ENCODE measurements at places on chromosomes 13 and 19. TPM values are rescaled to one million over a fixed set of nuclear protein-coding genes. Genes with fewer than 3 reads are reported as not detected.

Gene ZNF823
- 2.8 TPM for total RNA-seq

Gene NEK5
- total RNA-seq, result not detected

DNA sequence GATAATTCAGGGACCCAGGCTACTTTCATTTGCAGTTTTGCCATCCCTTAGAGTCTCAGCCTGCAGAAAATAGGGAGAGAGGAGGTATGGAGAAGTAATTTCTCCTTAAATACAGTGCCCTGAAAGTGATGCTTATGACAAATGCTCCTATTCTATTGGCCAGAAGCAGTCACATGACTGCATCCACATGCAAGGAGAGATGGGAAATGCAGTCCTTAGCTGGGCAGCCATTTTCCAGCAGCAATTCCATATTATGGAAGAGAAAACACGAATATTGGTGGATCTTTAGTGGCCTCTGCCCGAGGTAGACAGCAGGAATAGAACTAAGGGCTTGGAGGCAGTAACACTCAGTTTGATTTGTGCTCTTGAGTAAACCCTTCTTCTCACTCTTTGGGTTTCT is 39.4 kb downstream of the VAV1 start:
- DNase-seq, result no peak
- no peak overlapping the region for H3K27ac ChIP-seq
- no peaks in the 10 kb centered on the region for H3K36me3 ChIP-seq
- H3K4me3 ChIP-seq, result no peak overlapping the region
- peaks cover 23% of the 10 kb centered on the region for H3K4me1 ChIP-seq
- no peaks in the 10 kb centered on the region for H3K27me3 ChIP-seq

Gene B3GNT3
- total RNA-seq, result not detected

- H3K36me3 ChIP-seq, result no peaks in the 10 kb centered on the region
- DNase-seq, result no peak
- no peak overlapping the region for H3K27ac ChIP-seq
- H3K4me1 ChIP-seq, result no peaks in the 10 kb centered on the region
- H3K4me3 ChIP-seq, result no peak overlapping the region
Observed at GRCh38 chr13:25468325-25469168, 96.8 kb downstream of the ATP8A2 start.

GRCh38 chr13:46345398-46345797 is 41.7 kb downstream of the RUBCNL start:
- H3K27ac ChIP-seq, result no peak overlapping the region
- no peak overlapping the region for H3K4me3 ChIP-seq
- no peak for DNase-seq
- no peaks in the 10 kb centered on the region for H3K36me3 ChIP-seq
- peaks cover 18% of the 10 kb centered on the region for H3K4me1 ChIP-seq
- no peaks in the 10 kb centered on the region for H3K27me3 ChIP-seq

DNA sequence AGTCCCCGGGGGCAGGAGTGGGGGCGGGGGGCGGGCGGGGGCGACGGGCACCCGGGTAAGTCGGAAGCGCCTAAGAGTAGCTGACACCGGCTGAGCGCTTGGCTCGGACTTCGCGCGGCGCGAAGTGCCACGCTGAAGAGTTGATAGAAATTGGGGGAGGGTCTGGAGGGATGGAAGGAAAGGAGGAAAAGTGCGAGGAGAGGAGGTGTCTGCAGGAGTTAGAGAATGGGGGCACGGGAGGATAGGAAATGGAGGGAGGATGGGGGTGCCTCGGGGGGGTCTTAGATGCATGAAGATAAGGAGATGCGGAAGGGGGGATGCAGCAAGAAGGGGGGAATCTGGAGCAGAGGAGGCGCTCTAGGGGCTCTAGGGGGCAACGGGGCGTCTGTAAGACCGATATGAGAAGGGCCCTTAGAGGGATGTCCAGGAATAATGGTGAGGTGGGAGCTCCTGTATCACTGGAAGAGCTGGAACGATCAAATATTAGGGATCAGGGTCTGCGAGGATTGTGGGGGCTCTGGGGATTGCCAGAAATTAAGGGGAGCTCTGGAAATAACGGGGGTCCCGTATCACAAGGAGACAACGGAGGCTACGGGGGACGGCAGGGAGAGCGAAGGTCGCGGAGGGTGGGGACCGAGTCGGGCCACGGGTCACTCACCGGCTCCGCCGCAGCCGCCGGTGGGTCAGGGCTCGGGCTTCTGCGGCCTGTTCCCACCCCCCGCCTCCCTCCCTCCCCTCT is at the start of gene MYPOP:
MYPOP (minus strand) TSS at position 702 of the 739 bp plus-strand sequence. CDS start 840 bp downstream, outside the sequence.
- no peak for DNase-seq
- H3K27me3 ChIP-seq, result no peaks in the 10 kb centered on the region
- H3K4me1 ChIP-seq, result no peaks in the 10 kb centered on the region

DNA sequence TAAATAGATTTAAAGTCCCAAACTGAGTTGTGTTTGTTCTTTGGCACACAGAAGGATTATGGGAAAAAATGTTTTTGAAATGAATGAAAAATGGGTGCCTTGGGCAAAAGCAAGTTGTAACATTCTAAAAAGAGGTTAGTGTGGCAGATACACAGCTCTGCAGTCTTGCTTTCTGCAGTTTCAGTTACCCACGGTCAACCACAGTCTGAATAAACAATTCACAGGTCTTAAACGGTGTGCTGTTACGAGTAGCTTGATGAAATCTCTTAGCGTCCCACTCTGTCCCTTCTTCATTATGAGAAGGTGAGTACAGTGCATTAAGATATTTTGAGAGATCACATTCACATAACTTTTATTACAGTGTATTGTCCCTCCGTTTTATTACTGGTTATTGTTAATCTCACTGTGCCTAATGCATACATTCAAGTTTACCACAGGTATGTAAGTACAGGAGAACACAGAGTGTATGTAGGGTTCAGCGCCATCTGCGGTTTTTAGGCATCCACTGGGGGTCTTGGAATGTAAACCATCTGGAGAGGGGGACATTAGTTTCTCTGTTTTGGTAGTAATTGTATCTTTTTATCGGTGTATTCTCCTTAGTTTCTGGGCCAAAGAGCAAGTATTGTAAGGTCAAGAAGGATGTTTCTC is 8.1 kb downstream of the FARP1 start:
- H3K27me3 ChIP-seq, result no peaks in the 10 kb centered on the region
- no peaks in the 10 kb centered on the region for H3K4me1 ChIP-seq
- no peak for DNase-seq
- no peak overlapping the region for H3K4me3 ChIP-seq
- H3K27ac ChIP-seq, result no peak overlapping the region

Gene PCDH8
- total RNA-seq, result not detected

Gene ANKLE1
- total RNA-seq, result 2.3 TPM

DNA sequence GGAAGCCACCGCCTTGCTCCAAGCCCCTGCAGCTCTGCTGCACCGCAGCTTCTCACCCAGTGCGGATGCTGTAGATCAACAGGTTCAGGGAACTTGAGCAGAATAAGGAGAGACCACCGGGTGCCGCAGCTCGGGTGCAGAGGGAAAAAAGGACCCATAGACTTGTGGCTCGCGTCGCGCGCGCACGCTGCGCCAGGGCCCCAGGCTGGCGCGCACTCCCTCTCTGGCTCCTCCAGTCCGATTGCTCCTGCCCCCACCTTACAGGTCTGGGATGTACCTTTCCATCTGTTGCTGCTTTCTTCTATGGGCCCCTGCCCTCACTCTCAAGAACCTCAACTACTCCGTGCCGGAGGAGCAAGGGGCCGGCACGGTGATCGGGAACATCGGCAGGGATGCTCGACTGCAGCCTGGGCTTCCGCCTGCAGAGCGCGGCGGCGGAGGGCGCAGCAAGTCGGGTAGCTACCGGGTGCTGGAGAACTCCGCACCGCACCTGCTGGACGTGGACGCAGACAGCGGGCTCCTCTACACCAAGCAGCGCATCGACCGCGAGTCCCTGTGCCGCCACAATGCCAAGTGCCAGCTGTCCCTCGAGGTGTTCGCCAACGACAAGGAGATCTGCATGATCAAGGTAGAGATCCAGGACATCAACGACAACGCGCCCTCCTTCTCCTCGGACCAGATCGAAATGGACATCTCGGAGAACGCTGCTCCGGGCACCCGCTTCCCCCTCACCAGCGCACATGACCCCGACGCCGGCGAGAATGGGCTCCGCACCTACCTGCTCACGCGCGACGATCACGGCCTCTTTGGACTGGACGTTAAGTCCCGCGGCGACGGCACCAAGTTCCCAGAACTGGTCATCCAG is 964 bp downstream of the PCDH17 start:
- no peaks in the 10 kb centered on the region for H3K36me3 ChIP-seq
- DNase-seq, result no peak
- H3K4me3 ChIP-seq, result peak overlapping the region; percentile 36
- no peaks in the 10 kb centered on the region for H3K27me3 ChIP-seq
- H3K4me1 ChIP-seq, result no peaks in the 10 kb centered on the region
- H3K27ac ChIP-seq, result no peak overlapping the region

GRCh38 chr13:73748404-73748803 is 385.8 kb downstream of the KLF12 start:
- no peak overlapping the region for H3K4me3 ChIP-seq
- peaks cover 10% of the 10 kb centered on the region for H3K36me3 ChIP-seq
- H3K4me1 ChIP-seq, result peaks cover 3% of the 10 kb centered on the region
- no peak for DNase-seq

- peak overlapping the region; percentile 95 for H3K27ac ChIP-seq
- DNase-seq, result no peak
- peaks cover 19% of the 10 kb centered on the region for H3K4me1 ChIP-seq
- H3K36me3 ChIP-seq, result no peaks in the 10 kb centered on the region
- no peaks in the 10 kb centered on the region for H3K27me3 ChIP-seq
Observed at GRCh38 chr19:2150794-2151338, 500 bp downstream of the AP3D1 start.

DNA sequence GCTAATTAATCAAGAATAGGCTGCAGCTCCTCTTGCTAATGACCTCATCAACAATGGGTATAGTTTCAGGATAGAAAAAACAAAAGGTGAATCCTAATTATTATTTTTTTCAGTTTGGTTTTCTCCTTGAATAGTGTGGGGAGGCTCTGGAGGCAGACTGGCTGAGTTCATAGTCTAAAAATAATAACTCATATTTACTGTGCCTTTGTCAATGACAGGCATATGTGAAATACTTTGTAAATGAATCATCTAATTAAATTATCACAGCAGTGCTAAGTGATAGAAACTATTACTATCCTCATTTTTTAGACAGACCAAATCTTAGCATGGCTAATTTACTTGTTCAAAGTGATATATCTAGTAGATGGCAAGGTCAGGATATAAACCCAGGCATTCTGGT is 1261.0 kb upstream of the SLC10A2 start:
- no peak for DNase-seq
- no peaks in the 10 kb centered on the region for H3K27me3 ChIP-seq
- no peak overlapping the region for H3K4me3 ChIP-seq
- H3K36me3 ChIP-seq, result no peaks in the 10 kb centered on the region

- no peak overlapping the region for H3K4me3 ChIP-seq
- peak; percentile 68 for DNase-seq
- peak overlapping the region; percentile 93 for H3K27ac ChIP-seq
- peaks cover 56% of the 10 kb centered on the region for H3K4me1 ChIP-seq
- no peaks in the 10 kb centered on the region for H3K27me3 ChIP-seq
Observed at GRCh38 chr19:1860042-1860775, 3.2 kb downstream of the KLF16 start.

- H3K4me3 ChIP-seq, result peak overlapping the region; percentile 85
- H3K27ac ChIP-seq, result peak overlapping the region; percentile 72
- H3K4me1 ChIP-seq, result peaks cover 16% of the 10 kb centered on the region
Observed at GRCh38 chr19:39823686-39824085, 10.3 kb downstream of the DYRK1B start.

GRCh38 chr19:37914908-37915307 is 7.9 kb downstream of the SIPA1L3 start:
- H3K4me3 ChIP-seq, result no peak overlapping the region
- no peaks in the 10 kb centered on the region for H3K27me3 ChIP-seq
- H3K36me3 ChIP-seq, result no peaks in the 10 kb centered on the region
- no peak for DNase-seq
- no peaks in the 10 kb centered on the region for H3K4me1 ChIP-seq

GRCh38 chr13:59437544-59438301 is 726.0 kb downstream of the DIAPH3 start:
- H3K4me3 ChIP-seq, result no peak overlapping the region
- DNase-seq, result no peak
- no peaks in the 10 kb centered on the region for H3K4me1 ChIP-seq
- no peak overlapping the region for H3K27ac ChIP-seq

- H3K4me3 ChIP-seq, result no peak overlapping the region
- H3K4me1 ChIP-seq, result no peaks in the 10 kb centered on the region
- no peak for DNase-seq
- no peaks in the 10 kb centered on the region for H3K27me3 ChIP-seq
- H3K27ac ChIP-seq, result no peak overlapping the region
- no peaks in the 10 kb centered on the region for H3K36me3 ChIP-seq
Observed at GRCh38 chr13:97497400-97497799, 63.4 kb downstream of the RAP2A start.

- H3K27ac ChIP-seq, result no peak overlapping the region
- H3K4me1 ChIP-seq, result peaks cover 8% of the 10 kb centered on the region
- no peaks in the 10 kb centered on the region for H3K36me3 ChIP-seq
- DNase-seq, result no peak
- H3K4me3 ChIP-seq, result no peak overlapping the region
- H3K27me3 ChIP-seq, result no peaks in the 10 kb centered on the region
Observed at GRCh38 chr13:48181482-48182145, 51.4 kb upstream of the ITM2B start.

DNA sequence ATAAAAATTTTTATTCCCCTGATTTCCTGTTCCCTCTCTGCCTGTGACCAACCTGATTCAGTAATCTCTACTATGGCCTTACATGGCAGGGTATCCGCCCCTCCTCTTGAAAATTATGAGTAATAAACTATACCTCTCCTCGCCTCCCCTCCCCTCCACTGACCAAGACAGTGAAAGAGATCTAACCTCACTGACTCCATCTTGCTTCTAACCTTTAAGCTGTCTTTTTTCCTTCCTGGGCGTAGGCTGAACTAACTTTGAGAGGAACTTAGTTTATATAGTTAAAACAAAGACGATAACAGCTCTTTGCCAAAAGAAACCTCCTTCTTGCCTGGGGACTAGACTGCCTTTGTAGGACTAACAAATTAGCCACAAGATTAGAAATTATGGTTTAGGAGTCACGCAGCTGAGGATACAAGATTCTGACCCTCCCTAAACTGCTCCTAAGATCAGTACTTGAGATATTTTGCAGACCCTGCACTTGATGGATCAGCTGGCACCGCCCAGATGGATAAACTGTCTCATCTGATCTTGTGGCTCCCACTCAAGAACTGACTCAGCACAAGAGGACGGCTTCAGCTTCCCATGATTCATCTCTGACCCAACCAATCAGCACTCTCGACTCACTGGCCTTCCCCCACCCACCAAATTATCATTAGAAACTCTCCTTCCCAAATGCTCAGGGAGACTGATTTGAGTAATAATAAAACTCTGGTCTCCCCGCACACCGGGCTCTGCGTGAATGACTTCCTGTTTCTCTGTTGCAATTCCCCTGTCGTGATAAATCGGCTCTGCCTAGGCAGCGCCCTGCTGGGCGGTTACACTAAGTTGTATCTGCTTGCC is 187.1 kb downstream of the TDRD3 start:
- no peak overlapping the region for H3K27ac ChIP-seq
- H3K4me3 ChIP-seq, result no peak overlapping the region
- H3K36me3 ChIP-seq, result no peaks in the 10 kb centered on the region
- H3K27me3 ChIP-seq, result no peaks in the 10 kb centered on the region

- no peaks in the 10 kb centered on the region for H3K27me3 ChIP-seq
- H3K27ac ChIP-seq, result no peak overlapping the region
- H3K36me3 ChIP-seq, result no peaks in the 10 kb centered on the region
- DNase-seq, result no peak
- no peak overlapping the region for H3K4me3 ChIP-seq
Observed at GRCh38 chr13:77422724-77423123, 95.8 kb upstream of the MYCBP2 start.

GRCh38 chr19:1041835-1042685 is 2.2 kb downstream of the ABCA7 start:
- peaks cover 42% of the 10 kb centered on the region for H3K4me1 ChIP-seq
- no peaks in the 10 kb centered on the region for H3K27me3 ChIP-seq
- H3K27ac ChIP-seq, result peak overlapping the region; percentile 74
- DNase-seq, result no peak
